ENCODE measurements at places on chromosomes 4 and X.

DNA sequence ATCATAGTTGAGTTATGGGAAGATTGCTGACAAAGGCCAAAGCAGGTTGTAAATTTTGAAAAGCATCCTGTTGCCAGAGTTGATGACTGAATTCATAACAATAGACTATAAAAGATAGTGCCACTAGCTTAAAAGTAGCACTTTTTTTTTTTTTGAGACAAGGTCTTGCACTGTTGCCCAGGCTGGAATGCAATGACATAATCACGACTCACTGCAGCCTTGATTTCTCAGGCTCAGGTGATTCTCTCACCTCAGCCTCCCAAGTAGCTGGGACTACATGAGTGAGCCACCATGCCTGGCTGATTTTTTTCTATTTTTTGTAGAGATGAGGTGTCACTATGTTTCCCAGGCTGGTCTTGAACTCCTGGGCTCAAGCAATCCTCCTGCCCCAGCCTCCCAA is 122.7 kb downstream of the SPOCK3 start:
- ATAC-seq: no peak

GRCh38 chr4:157204634-157205244 is 15.8 kb upstream of the GRIA2 start:
- no peak for ATAC-seq

DNA sequence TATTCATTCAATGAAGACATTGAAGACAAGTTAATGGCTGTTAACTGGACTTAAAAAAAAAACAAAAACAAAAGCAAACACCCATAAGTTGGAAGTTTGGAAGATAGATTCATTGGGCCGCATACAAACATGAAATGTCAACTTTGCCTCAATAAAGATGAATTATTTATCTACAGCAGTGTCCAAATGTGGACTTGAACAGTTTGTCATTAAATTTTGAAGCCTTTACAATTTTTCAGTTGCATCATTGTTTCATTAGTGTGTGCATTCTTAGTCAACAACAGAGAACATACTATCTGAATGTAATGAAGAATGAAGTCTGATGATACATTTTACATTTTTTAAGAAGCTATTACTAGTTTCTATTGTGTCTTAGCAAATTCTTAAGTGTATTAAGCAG is 152.1 kb downstream of the SLIT2 start:
- no peak for ATAC-seq

DNA sequence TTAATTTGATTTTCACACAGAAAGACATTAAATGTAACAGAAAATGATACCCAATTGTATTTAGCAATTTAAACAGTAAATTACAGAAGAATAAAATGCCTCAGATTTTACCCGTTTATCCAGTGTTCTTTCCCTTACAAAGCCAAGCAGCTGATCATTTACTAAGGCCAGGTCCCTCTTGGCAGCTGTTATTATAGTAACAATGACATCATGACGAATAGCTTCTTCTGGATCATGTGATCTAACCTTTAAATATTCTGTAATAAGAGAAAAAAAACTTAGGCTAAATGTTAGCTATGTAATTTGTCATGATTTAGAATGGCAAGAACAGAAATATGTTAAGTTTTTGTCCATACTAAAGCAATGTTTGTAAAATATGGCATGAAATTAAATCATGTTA is 69.4 kb downstream of the PDS5A start:
- ATAC-seq: no peak

DNA sequence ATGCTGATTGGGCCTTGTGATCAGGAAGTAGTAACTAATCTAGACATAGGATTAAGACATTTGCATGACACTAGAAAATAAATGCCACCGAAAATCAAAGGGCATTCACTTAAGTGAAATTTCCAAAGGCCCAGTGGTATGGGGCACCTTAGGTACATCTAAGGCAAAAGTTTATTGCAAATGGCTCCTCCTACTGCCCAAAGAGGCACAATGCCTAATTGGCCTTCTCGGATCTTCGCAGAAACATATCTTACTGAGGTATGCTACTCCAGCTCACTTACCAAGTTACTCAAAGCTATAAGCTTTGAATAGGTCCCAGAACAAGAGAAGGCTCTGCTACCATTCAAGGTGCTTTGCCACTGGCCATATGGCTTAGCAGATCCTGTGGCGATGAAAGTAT is 174.8 kb upstream of the CXCL13 start:
- no peak for ATAC-seq

- no peak for ATAC-seq
Observed at GRCh38 chr4:14792702-14793227, 209.5 kb upstream of the CPEB2 start.

DNA sequence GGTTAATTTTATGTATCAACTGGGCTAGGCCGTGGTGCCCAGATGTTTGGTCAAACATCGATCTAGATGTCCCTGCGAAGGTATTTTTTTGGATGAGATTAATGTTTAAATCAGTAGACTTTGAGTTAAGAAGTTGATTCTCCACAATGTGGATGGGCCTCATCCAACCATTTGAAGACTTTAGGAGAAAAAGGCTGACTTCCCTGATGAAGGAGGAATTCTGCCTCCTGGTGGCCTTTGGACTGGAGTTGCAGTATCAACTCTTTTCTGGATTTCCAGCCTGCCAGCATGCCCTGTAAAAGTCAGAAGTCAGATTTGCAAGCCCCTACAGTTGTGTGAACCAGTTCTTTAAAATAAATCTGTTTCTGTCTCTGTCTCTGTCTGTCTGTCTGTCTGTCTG is 91.4 kb downstream of the STK32B start:
- no peak for ATAC-seq

DNA sequence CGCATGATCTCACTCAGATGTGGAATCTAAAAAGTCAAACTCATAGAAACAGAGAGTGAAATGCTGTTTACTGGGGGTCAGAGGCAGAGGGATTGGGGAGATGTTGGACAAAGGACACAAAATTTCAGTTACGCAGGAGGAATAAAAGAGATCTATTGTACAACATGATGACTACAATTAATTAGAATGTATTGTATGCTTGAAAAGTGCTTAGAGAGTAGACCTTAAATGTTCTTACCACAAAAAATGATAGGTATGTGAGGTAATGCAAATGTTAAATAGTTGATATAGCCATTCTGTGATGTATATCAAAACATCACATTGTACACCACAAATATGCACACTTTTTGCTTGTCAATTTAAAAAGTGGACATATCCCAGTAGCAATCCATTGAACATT is 36.1 kb upstream of the PHKA2 start:
- no peak for ATAC-seq

GRCh38 chr4:16055873-16056272 is 27.9 kb downstream of the PROM1 start:
- ATAC-seq: no peak

GRCh38 chr4:117577686-117578311 is 456.5 kb upstream of the NDST3 start:
- ATAC-seq: no peak

GRCh38 chr4:183053681-183054080 is 45.4 kb upstream of the WWC2 start:
- no peak for ATAC-seq

- ATAC-seq: no peak
Observed at GRCh38 chrX:25737540-25737939, 400.6 kb upstream of the MAGEB18 start.

DNA sequence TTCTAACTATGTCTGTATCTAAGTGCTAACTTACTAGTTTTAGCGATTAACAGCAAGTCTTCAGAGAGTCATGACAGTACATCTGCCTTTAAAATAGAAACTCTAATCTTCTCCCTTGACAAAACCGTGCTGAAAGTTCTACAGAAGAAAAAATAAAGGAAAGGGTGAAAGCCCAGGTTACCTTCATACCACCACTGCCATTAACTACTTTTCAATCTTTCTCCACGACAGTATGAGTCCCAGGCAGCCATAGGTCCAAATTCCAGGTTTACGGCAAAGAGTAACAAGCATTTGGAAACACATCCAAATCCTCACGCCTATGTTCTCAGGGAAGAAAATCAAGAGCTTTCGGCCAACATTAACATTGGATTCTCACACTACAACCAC is 12.4 kb upstream of the ZCCHC13 start:
- no peak for ATAC-seq

GRCh38 chr4:101464596-101464995 is 117.3 kb upstream of the PPP3CA start:
- ATAC-seq: no peak

DNA sequence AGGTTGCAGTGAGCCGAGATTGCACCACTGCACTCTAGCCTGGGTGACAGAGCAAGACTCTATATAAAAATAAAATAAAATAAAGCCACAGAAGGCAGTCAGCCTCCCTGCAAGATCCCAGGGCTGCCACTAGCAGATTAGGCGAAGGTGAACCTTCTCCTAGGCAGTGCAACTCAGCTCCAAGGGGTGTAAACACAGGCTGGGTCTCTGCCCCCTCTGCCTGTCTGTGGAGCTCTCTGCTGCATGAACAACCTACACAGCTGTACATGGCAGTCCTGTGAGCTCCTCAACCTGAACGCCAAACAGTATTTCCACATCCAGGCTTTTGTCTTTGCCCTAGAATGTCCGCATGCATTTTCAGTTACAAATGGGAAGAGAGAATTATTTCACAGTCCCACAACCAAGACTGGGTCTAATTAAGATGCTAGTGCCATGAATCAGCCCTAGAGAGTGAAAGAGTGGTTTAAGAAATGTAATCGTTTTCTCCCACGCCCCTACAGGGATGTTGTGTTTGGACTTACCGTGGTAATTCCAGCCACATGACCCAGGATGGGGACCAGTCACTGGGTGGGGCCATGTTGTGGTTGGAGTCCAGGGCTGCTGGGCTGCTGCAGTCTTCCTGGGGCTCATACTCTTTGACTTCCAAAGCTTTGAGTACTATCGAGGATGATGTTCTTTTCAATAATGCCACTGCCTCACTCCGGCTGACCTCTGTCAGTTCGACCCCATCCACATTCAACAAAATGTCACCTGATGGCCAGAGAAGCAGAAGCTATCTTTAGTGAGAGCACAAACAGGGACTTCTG is 99.0 kb downstream of the FIP1L1 start:
- ATAC-seq: no peak

DNA sequence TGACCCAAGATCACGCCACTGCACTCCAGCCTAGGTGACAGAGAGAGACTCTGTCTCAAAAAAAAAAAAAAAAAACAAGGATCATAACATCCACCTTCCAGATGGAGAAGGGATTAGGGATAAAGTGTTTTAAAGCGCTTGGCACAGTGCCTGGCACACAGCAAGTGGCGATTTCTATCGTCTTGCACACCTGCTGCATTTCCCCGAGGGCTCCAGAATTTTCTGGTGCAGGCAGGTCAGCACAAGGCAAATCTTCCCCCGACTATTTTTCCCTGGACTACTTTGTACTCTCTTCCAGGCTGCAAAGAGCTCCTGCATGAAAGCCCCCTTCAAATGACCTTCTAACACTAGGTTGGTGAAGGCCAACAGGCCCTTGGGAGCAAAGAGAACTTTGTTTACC is 57.3 kb downstream of the APBB2 start:
- ATAC-seq: no peak

- no peak for ATAC-seq
Observed at GRCh38 chr4:110347805-110348204, 128.2 kb upstream of the ENPEP start.

DNA sequence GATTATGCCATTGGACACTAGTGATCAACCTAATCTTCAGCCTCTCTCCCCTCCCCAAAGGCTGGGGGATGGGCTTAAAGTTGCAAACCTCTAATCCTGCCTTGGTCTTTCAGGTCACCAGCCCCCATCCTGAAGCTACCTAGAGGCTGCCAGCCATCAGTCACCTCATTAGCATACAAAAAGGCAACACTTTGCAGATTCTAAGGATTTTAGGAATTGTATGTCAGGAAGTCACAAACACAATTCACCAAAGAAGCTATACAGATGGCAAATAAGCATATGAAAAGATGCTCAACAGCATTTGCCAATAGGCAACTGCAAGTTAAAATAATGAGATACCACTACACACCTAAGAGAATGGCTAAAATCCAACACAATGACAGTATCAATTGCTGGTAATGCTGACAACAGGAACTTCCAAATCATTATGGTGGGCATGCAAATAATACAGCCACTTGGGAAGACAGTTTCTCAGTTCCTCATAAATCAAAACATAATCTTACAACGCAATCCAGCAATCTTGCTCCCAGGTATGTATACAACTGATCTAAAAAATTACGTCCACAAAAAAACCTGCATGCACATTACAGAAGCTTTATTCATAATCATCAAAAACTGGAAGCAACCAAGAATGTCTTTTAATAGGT is 9.0 kb upstream of the PIM2 start:
- ATAC-seq: no peak

- ATAC-seq: no peak
Observed at GRCh38 chr4:152847376-152847775, 67.6 kb downstream of the ARFIP1 start.

- no peak for ATAC-seq
Observed at GRCh38 chr4:93182722-93183121, 645.8 kb upstream of the ATOH1 start.

- ATAC-seq: no peak
Observed at GRCh38 chr4:112141366-112142138, 3.7 kb upstream of the FAM241A start.

DNA sequence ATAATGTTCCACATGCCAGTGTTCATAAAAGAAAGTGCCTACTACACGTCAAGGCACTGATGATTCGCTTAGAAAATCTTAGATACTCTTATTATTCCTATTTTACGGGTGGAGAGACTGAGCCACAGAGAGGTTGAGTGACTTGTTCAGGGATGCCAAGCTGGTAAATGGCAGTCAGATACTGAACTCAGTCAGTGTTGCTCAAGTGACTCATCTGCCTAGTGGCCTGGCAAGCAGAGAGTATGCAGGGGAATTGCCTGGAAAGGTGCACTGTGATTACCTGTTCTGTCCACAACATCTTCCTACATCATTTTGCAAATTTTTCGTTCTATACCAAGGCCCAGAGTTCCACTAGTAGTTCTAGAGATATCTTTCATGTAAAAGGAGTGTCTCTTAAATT is 68.4 kb downstream of the RAPGEF2 start:
- peak; percentile 78 for ATAC-seq

DNA sequence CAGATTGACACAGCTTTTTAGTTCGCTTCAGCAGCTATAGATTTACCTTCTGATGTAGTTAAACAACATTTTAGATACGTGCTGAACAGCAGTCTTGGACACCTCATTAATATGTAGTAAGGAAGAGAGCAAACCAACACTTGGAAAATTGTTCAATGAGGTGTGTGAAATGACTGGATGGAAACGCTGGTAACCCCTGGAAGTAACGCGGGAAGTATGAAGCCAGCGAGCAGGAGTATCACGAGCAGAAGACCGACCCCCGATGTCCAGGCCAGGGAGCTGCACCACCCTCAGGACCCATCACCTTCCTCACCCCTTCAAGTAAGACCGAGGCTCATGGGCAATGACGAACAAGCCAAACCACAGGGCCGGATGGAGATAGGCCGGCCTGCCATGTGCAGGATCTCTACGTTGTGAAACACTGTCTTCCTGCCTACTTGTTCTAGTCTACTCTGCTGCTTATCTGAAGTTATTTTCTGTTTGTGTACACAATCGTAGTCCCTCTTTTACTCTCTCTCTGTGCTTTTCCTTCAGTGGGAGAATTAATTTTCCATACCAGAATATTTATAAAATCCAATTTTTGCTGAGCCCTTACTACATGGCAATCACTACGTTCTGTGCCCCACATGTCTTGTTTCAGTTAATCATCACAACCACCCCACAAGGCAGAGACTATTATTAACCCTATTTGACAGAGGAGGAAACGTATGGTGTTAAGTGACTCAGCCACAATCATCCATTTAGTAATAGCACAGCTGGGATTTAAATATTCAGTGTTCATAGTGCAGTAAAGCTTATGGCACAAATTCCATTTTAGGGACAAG is 221.7 kb downstream of the APBB2 start:
- ATAC-seq: peak; percentile 62

- ATAC-seq: no peak
Observed at GRCh38 chr4:53507671-53508286, 83.5 kb downstream of the LNX1 start.

Measured in activated CD4-positive, CD25-positive, alpha-beta regulatory T cell treated with anti-CD3 and anti-CD28 coated beads, Interleukin-2, amount 50 U/mL, for 24 hours (primary cell).